ENCODE measurements at places on chromosomes 1 and 21. TPM values are rescaled to one million over a fixed set of nuclear protein-coding genes. Genes with fewer than 3 reads are reported as not detected.

- no peaks in the 10 kb centered on the region for H3K27me3 ChIP-seq
- no peak overlapping the region for H3K27ac ChIP-seq
Observed at GRCh38 chr1:198244772-198245171, 88.0 kb downstream of the NEK7 start.

Gene CLCNKB
- total RNA-seq: not detected

Gene LENEP
- total RNA-seq: not detected

Gene TCP10L
- total RNA-seq: 9.9 TPM

Gene NUP133
- total RNA-seq: 31.4 TPM

- peaks cover 23% of the 10 kb centered on the region for H3K27me3 ChIP-seq
- peak overlapping the region; percentile 41 for H3K4me3 ChIP-seq
Observed at GRCh38 chr1:205343431-205344065, 13.2 kb downstream of the KLHDC8A start.

All from Peyer's patch (tissue), 4 donors.